Fibroblast of skin of left biceps (primary cell): ENCODE measurements at places on chromosomes 4 and X.

DNA sequence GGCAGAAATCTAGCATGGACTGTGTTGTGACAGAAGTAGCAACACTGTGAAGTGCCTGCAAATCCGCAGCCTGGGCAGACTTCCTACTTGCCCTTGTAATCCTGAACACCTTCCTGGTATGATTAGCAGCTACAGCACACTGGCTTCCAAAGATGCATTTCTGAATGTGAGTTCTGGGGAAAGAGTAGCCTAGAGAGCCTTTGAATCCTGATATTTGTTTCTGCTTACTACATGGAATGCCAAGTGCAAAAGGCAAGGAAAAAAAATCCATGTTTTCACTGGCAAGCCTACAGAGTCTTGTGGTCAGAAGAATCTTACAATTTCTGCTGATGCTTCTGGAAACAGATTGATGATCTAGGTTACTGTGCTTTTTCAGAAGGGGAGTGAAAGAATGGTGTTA is 223.7 kb downstream of the COL25A1 start:
- DNase-seq = peak; percentile 89

GRCh38 chr4:30005995-30006394 is 714.2 kb upstream of the PCDH7 start:
- no peak for DNase-seq

DNA sequence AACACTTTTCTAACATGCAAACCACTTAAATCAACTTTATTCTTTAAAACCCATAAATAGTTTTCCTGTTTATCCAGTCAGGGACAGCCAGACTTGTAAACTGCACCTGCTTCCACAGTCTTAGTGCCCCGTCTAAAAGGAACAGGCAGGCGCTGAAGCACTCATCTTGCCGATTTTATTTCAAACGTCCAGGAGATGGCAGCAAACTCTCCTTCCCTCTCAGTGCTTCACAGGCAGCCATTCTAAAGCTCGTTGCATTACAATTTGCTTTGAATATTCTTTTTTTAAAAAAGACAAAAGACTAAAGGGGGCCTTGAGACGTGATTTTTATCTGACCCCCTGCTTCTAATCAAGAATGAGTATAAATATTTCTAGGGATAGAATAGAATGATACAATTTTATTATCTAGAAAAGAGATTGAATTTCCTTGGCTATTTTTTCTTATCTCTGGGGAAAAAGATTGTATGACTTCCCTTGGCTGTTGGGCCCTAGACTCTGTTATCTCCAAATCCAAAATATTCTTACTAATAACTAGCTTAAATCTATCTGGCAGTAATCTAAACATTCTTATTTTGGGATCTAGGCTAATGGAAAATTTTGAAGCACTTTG is 93.6 kb upstream of the MYOZ2 start:
- peak; percentile 47 for DNase-seq

DNA sequence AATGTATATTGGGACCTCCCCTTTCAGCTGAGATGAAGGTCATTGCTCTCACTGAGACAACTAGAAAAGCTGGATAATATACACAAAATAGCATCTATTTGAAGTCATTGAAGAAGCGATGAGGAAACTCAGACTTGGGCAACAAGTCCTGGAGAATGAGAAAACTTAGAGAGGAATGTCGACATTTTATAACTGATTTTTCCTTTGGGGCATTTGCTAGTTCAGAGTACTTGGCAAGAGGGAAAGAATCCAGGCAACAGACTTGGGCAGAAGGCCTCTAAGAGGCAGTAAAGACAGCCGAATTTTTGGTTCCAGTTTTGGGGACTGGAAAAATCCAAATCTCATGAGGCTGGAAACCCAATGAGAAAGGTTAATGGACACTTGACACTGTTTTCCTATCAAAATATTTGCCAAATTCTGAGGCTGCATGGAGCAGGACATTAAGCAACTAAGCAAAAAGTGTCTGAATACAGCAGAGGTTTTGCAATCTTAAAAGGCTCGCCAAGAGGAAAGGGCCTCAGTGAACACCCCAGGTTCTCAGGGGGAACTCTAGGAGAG is 21.0 kb upstream of the ANXA5 start:
- no peak for DNase-seq

DNA sequence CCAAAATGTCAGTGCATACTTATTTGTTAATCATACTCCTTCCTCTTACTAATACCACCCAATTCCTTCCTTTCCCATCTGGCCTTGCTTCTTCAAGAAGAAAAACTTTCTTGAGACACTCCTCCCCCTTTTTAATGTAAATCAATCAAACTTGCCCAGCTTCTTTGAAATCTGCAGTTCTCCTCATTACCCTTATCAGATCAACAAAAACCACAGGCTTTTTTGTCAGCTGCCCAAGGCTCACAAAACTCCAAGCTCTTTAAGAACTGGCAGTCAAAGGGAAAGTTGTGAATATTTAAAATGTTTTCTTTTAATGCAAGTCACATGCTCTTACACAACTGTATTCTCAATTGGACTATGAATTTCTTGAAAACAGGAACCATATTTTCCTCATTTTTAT is 11.3 kb upstream of the MYOZ2 start:
- peak; percentile 68 for DNase-seq

DNA sequence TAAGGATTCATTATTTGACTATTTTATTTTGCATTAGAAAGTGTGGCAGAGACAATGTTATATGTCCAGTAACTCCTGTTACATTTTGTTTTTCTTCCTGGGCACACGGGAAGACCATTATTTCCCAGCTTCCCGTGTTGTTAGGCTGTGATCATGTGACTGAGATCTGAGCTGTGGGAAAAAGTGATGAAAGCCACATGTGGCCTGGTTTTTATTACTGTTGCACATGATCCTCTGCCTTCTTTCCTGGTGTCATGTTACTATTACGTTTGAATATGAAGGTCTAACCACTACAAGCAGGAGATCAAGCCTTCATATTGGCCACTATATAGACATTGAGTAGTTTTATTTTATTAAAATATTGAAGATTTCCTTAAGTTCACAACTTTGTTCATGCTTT is 28.2 kb upstream of the MID1 start:
- peak; percentile 50 for DNase-seq

DNA sequence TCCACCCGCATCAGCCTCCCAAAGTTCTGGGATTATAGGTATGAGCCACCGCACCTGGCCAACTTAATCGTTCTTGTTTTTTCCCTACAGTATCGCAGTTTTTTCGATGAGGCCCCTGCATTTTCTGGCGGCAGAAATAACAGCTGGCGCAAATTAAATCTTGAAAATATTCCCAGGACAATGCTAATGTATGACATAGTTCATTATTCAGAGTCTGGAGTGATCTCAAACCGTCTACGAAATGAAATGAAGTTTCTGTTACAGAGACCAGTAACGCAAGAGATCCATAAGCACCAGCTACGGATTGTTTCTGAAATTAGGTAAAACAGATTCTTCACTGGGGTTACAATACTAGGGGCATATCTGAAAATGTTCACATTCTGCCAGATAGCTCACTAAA is 27.3 kb downstream of the CXorf58 start:
- peak; percentile 24 for DNase-seq

DNA sequence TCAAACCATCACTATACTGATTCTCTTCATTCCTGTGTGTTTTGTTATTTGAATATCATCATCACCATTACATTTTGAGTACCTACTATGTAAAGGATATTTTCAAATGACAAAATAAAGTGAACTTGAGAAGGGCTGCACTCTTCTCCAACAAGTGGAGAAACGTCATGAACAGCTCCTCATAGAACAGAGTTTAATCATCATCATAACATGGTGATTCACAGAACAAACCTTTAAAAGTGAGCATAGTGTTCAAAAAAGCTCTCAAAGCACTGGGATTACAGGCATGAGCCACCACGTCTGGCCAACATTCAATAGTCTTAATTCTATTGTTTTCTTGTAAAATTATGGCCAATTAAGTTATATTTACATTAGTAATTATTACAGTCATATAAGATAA is 993.9 kb downstream of the PDHA2 start:
- no peak for DNase-seq

DNA sequence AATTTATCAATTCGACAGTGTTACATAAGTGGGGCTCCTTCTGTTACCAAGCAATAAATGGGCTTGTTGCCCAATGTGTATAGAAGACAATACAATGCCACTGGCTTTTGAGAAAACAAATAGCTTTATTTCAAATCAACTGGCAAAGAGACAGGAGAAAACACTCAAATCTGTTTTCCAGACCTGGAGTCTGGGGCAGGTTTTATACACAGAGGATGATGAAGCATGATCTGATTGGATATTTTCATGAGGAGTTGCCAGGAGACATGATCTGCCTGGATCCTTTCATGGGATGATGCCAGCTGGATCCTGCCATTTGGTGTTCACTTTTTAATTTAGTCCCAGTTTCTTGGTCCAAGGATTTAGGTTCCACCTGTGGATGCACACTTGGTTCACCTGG is 287.9 kb downstream of the CXXC4 start:
- DNase-seq = no peak

DNA sequence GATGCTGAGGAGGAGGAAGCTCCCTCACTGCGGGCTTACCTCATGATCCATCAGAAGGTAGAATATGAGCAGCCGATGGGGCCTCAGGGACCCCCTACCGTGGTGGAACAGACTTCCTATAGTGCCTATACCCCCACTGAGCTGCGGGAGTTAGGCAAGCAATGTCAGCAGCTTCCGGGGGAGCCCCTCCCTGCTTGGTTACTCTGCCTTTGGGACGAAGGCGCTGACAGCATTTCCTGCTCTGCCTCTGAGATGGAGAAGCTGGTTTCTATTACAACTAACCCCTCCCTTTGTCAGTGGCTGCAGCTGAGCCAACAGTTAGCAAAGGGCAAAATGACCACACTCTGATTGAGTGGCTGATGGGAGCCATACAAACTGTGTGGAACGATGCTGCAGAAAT is 430.7 kb downstream of the IDS start:
- DNase-seq = peak; percentile 52

DNA sequence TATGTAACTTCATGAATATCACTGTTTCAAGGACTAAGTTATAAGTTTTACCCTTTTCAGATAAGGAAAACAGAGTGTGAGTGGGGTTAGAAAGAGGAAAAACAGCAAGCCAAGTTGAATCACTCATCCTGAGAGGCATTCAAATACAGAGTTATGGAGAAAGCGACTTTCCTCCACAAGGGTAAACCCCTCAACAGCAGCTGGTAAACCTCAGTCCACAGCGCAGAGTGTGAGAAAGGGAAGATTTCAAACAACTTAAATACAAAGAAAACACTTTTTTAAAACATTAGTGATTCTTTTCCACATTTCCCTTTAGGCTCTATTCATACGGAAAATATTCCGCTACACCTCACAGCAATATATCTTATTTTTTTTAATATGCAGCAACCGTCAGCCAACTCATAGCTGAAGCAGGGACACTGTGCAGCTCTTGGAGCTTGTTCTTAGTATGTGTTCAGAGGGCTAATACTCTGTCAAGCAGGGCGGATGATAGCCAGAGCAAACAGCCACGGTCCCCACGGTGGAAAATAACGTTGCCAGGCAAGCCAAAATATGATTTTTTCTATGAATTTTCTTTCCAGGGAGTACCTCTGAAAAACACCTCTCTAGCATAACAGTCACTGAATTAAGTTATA is 488.9 kb upstream of the FAT1 start:
- no peak for DNase-seq

GRCh38 chr4:83906561-83906960 is 370.7 kb downstream of the GPAT3 start:
- no peak for DNase-seq

DNA sequence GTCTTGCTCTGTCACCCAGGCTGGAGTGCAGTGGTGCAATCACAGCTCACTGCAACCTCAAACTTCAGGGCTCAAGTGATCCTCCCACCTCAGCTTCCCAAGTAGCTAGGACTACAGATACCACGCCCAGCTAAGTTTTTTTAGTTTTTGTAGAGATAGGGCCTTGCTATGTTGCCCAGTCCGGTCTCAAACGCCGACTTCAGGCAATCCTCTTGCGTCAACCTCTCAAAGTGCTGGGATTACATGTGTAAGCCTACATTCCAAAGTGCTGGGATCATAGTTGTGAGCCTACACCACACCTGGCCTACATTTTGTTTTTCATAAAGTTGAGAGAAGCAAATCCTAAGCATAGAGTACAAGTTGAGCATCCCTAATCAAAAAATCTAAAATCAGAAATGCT is 42.2 kb downstream of the SMARCA5 start:
- no peak for DNase-seq

DNA sequence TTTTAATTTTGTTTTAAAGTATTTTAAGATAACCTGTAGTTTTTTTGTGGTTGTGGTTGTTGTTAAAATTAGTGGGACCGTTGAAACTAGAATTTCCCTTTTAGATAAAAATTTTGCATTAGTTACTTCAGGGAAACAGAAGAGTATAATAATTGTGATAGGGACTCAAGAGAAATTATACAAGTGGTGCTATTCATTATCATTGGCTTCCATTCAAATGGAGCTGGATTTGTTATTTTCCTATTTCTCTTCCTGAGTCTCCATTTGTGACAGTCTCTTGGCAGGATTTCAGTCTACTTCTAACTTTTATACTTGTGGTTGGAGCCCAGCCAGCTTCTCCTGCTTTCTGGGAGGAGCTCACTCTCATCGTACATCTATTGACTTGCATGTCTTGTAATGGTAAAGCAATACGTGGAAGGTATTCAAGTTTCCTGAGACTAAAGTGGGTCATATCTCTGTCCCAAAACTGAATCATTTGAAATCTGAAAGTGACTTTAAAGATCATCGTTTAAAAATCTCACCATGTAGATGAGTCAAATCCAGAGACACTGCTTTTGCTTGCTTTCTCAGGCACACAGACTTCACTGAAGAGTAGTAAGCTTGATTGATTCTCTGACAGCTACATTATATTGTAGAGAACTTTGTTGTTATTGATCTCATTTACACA is 155.8 kb downstream of the RPA4 start:
- DNase-seq = peak; percentile 15

GRCh38 chr4:168609369-168609768 is 112.5 kb downstream of the PALLD start:
- DNase-seq = no peak

DNA sequence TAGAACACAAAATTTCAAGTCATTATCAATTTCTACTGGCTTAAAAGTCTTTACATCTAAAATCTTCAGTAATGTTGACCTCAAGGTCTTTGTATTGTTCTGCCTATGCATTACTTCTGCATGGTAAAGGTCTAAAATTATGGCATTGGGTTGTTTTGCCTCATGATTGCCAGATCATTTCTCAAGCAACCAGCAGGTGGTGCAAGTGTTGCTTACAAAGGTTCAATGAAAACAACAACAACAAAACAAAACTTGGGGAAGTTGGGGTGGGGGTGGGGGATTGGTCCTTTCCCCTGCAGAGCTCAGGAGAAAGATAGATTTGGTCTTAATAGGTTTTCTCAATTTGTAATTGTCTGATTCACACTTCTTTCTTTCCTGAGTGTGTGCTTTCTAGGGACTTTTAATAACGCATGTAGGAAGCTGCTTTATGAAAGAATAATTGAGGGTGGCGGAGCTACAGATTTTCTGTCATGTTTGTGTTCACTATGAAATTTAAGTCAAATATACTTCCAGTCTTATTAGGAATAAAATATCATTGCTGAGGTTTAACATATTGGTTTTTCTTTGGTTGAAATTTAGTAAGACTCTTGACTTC is 145.1 kb downstream of the COL4A5 start:
- no peak for DNase-seq

DNA sequence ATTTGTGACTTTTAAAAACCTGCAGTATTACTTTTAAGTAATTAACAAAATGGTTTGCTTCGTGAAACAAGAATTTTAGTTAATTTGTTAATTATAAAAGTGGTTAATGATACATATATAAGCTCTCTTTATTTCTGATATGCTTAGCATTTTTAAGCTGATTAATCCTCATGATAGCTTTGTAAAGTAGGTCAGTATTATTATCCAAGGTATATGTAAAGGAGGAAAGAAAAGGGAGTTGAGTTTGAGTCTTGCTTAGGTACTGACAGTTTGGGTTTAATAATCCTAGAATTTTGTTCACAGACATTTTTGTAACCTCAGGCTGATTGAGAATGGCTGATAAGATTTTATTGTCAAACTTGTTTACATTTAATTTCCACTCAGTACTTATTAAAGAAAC is 21.8 kb downstream of the HERC3 start:
- DNase-seq = no peak
